Kidney capillary endothelial cell (primary cell): ENCODE measurements at places on chromosomes 2 and 18.

DNA sequence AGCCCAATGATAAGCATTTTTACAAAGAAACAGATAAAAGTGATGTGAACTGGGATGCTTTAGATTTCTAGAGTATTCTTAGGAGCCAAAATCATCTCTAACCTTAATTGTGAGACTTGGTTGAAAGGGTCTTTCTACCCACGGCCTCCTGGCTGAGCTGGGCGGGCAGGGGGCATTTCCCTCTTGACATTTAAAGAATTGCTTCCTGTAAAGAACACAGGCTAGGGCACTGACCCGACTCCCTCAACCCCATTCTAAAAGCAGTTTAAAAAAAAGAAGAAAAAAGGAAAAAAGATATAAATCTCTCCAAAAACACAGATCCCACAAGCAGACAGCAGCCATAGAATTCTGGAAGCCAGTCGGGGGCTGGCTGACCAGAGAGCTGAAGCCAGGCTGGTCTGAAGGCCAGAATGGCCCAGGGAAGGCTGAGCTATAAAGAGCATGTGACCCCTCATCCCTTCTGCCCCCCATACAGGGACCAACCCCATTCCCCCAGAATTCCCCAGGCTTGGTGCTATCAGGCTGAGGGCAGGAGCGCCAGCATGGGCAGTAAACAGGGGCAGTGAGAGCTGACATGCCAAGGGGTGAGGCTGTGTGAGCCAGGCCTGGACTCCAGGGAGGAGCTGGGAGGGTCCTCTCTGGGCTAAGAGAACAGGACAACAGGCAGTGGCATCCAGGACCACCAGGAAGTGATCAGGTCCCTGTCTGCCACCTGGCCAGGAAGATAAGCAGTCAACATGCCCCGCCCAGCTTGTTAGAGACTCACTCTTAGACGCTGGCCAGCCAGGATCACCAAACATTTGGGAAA is 188.5 kb downstream of the HDAC4 start:
- DNase-seq, result no peak

DNA sequence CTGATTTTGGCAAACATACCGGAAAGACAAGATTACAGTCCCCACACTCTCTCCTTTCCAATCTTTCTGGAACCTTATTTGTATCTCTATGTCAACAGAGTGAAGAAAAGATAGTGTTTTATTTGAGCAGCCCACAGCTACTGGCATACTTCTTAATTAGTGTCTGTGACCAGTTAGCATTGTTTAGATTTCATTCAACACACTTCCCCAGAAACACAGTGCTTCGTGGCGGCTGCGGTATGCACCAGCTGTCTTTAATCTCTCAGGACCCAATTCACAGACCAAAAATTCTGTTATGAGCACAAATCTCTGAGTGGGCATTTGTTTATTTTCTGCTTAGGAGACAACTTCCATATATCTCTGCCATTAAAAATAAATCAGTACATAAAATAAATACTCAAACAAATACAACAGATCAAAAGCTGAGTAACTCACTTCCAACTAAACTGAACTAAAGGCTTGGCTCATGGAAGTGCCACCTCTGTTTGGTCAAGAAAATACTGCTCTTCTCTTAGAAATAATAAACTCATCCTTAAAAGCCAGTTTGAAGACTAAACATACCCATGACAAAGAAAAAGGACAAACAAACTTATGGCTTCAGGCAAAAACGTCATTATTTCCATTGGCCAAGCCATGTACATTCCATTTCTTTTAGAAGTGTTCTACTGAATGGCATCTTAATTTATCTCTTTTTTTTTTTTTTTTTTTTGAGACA is 392.4 kb downstream of the TXNL1 start:
- no peak for DNase-seq

GRCh38 chr18:2538844-2539243 is 32.5 kb downstream of the METTL4 start:
- no peak for DNase-seq

DNA sequence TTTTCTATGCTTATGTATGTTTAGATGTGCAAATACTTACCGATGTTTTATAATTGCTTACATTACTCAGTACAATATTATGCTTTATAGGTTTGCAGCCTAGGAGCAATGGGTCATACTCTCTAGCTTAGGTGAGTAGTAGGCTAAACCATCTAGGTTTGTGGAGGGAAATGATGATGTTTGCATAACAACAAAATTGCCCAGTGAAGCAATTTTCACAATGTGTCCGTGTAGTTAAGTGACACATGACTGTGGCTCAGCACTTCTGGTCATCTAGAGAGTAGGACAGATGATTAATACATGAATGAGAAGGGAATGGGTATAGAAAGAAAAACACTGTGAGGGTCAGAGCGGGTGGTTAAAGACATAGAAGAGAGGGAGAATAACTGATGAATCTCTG is 2116.2 kb upstream of the PIK3C3 start:
- DNase-seq, result no peak

- DNase-seq, result no peak
Measured at GRCh38 chr18:35754464-35754863, 172.9 kb downstream of the GALNT1 start.

DNA sequence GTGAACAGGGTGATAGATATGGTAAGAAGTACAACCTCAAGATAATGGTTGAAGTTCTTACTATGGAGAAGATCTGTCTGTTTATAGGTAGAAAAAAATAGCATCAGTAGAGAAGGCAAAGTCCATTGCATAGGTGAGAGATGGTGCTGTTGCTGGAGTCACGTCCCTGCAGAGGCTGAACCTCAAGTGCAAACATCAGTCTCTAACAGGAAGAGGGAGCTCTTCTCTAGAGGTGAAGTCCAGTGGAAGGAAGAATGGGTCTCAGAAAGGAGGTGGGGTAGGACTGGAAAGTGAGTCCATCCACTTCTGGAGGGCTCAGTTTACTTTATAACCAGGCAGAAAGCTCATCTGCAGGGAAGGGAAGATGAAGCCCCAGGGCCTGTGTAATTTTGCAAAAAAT is 337.7 kb downstream of the MEIS1 start:
- DNase-seq, result no peak

DNA sequence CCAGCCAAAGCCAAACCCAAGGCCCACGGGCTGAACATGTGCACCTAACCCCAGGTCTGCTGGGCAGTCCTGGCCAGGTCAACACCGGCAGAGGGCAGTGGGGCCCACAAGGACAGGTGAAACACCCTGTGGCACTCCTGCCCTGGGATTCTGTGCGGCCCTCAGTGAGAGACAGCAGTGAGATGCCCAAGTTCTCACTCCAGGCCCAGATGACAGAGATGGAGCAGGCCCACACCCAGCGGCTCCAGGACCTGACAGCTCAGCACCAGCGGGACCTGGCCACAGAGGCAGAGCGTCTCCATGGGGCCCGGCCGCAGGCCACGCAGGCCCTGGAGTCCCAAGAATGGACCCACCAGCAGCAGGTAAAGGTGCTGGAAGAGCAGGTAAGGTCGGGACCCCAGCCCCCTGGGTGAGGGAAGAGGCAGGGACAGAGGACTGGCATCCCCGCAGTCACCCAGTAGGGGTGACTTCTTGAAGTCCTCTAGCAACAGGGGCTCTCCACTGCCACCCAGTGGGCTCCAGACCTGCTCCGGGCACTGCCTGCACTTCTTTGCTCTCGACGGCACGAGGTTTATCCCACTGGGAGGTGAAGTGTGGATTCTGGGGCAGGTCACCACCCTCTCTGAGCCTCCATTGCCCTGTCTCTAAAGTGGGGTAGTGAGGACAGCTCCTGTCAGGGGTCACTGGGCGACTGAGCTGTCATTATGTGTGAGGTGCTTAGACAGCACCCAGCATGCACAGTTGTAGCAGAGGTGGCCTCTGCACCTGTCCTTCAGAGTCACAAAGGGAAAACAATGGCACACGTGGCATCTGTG is 8.8 kb upstream of the SNED1 start:
- DNase-seq, result no peak

- no peak for DNase-seq
Measured at GRCh38 chr2:227643990-227644551, 22.5 kb upstream of the SCYGR5 start.

DNA sequence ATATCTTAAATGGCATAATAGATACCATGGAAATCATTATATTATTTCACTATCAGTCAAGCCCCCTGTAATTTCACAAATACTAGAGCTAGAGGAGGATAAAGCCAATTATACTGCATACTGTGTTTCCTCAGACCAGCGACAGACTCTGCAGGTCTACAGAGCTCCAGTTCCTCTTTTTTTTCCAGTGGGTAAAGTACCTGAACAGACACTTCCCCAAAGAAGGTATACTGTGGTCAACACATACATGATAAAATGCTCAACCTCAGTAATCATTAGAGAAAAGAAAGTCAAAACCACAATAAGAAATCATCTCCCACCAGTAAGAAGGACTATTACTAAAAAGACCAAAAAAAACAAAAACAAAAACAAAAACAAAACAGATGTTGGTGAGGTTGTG is 44.6 kb downstream of the SCN7A start:
- no peak for DNase-seq

GRCh38 chr2:151520976-151521375 is 111.3 kb downstream of the RIF1 start:
- no peak for DNase-seq

GRCh38 chr2:124272261-124272841 is 247.3 kb downstream of the CNTNAP5 start:
- DNase-seq, result no peak
